Skeletal muscle cell (primary cell): ENCODE measurements at places on chromosomes 1 and 21.

DNA sequence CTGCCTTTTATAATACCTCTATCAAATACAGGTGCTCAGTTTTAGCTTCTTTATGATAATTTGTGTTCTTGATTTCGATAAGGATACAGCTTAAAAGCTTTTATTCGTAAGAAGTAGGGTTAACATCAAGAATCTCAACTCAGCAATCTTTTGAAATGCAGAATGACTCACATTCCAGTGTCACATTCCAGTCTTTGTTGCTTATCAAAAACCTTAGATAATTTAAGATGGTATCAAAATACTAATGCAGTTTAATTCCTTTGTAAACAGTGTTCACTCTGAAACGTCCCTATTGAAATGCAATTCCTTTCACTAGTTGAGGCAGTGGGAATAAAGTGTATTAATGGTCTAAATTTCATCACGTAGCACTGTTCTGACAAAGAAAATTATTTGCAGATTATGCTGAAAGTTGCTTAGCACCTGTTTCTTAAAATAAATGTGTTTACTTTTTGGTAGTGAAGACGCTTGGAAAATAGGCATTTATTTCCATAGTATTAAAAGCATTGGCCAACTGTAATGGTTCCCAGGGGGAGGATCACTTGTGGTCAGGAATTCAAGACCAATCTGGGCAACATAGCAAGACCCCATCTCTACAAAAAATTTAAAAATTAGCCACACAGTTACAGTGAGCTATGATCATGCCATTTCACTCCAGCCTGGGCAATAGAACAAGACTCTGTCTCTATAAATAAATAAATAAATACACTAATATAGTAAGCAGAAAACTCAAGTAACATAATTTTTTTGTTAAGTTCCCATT lies 10.1 kb upstream of the CNN3 start:
- DNase-seq: no peak

DNA sequence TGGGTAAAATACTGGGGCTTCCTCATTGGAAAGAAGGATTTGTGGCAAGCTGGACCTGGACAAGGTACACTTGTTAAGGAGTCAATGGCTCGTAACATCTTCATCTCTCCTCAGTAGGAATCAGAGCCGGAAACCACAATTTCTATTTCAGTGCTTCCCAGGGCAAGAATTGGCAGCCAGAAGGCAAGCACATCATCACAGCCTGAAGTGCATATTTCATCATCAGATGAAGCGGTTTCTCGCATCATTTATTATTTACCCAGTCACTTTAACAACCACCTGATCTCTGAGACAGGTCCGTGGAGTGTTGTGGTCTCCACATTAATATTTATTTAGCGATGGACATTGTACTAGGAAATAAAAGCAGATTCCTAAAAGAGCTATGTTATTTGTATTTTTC lies 55.0 kb downstream of the KCNJ15 start:
- DNase-seq: no peak

DNA sequence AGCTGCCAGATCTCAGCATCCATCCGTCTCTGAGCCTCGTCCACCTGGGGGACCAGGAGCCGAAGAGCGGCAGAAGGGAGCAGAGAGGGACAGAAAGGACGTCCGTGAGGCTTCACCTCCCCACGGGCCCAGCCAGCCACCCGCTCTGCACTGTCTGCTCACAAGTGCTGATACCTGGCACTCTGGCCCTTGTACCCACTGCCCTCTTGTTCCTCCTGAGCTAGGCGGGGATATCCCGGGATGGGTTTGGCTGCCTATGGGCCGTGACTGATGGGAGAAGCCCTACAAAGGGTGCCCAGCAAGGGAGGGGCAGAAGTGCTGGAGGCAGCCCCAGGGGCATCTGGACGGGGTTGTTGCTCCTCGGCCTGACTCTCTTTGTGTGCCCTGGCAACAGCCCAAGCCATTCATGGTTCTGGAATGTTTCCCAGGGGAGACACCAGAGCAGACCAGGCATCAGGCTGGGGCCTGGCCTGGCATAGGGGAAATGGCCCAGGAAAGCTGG lies 57.6 kb downstream of the LDLRAD2 start:
- peak; percentile 60 for DNase-seq

DNA sequence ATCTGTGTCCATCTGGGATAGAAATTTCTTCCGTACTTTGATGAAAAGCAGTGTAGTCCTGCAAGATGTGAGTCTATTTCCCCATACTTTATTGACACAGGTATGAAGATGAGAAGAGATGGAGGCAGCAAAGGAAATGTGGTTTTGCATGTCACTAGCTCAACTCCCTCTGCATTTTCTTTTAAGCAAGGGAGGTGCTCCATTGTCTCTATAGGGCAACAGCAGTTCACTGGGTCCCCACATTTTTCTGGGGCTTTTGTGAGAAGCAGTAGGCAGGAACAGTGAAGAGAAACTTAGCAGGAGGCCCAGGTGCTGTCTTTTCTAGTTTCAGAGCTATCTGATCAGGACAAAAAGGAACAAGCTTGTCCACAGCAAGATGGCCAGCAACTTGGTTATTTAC lies 37.1 kb downstream of the C21orf91 start:
- no peak for DNase-seq
